K562 (cell line): ENCODE measurements at places on chromosomes 3 and 15. TPM values are rescaled to one million over a fixed set of nuclear protein-coding genes. Genes with fewer than 3 reads are reported as not detected.

Gene LTK
- total RNA-seq, result 3.7 and 4.4 TPM in 2 replicates

Gene ADAMTS9
- 0.13 and 0.18 TPM in 2 replicates for total RNA-seq

DNA sequence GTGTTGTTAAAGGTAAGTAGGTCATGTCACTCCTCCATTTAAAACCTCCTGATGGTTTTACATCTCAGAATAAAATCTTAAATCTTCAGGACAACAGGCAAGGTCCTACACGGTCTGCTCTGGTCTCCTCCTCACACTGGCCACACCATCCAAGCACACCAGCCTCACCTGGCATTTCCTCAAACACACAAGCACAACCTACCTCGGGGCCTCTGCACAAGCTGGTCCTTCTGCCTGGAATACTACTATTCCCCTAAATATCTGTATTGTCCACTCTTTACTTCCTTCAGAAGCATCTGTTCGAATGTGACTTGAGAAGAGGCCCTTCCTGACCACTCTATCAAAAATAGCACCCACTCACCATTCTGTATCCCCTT, 1.8 kb downstream of the GORASP1 start:
- no peak for DNase-seq

- DNase-seq, result no peak
These were observed 58.1 kb upstream of the SLC6A6 start for GRCh38 chr3:14344351-14344750.

Gene MELTF
- 10.5 and 11.7 TPM in 2 replicates for total RNA-seq

DNA sequence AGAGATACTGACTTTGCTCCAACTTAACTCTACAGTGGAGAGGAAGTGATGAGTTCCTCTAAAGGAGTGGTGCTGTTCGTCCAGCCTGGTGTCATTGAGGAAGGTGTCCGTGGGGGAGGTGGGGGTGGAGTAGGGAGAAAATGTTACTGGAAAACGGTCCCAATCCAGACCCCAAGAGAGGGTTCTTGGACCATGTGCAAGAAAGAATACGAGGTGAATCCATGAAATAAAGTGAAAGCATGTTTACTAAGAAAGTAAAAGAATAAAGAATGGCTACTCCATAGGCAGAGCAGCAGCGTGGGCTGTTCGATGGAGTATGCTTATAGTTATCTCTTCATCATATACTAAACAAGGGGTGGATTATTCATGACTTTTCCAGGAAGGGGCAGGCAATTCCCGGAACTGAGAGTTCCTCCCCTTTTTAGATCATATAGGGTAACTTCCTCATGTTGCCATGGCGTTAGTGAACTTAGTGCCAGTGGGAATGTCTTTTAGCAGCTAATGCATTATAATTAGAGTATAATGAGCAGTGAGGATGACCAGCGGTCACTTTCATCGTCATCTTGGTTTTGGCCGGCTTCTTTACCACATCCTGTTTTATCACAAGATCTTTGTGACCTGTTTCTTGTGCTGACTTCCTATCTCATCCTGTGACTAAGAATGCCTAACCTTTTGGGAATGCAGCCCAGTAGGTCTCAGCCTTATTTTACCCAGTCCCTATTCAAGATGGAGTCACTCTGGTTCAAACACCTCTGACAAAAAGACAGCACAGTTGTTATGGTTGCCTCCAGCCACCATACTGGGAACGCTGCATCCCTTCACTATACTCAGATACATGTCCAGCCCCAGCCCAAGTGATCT, 38.6 kb downstream of the CLEC3B start:
- peak; percentile 64 for DNase-seq

- DNase-seq, result no peak
These were observed 2.5 kb downstream of the CLDN11 start for GRCh38 chr3:170421111-170421641.

GRCh38 chr3:14331251-14331650, 71.2 kb upstream of the SLC6A6 start:
- no peak for DNase-seq

Gene PLCL2
- 0.18 and 0.20 TPM in 2 replicates for total RNA-seq

DNA sequence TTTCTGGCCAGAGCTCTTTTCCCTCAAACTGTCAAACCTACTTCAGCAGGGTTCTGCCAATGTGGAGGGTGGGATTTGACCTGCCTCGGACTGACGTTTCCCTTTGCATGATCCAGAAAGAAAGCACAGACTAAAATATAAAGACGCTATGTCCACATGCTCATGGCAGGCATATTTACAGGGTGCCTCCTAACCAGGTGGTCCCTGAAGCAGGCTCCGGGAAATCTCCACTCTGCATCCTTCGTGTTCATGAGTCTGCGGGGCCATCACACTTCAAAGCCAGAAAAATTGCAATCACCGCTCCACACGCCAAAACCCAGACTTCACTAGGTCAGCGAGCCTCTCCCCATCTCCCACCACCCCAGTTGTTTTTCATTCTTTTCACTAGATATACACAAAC, 143.3 kb upstream of the IGF1R start:
- no peak for DNase-seq

GRCh38 chr3:64196236-64196929, 28.9 kb downstream of the PRICKLE2 start:
- no peak for DNase-seq

GRCh38 chr15:74129586-74130154, 716 bp upstream of the ISLR2 start:
- no peak for DNase-seq

DNA sequence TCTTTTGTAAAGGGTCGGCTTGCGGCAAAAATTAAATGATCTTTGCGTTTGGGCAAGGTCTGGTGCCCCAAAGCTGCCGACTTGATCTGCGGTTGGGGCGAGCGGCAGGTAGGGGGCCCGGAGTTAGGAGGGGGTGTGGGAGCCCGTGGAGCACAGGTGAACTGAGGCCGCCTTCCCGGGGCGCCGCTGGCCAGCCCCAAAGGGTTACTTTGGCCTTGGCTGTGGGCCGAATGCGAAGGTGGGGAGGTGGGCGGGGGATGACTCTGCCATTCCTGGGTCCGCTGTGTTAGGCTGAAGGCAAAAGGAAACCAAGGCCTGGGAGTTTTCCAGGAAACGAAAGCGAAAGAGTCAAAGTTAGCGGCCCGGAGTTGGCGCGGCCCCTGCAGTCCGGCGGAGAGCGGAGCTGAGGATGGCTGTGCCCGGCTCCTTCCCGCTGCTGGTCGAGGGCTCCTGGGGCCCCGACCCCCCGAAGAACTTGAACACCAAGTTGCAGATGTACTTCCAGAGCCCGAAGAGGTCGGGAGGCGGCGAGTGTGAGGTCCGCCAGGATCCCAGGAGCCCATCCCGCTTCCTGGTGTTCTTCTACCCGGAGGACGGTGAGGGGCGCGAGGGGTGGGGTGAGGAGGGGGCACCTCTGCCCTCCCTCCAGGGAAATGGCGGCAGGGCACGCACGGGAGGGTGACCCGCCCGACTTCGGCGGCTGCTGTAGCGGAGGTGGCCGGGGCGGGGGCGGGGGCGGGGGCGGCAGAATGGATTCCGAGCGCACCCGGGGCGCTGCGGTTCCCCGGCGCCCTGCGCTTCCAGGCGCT, at the start of gene PARP14:
Gene PARP14 (plus strand): TSS at position 365 of the 809 bp plus-strand sequence. CDS start 45 bp downstream, at position 410.
- DNase-seq, result peak; percentile 54

Gene GOLGA6L10
- total RNA-seq, result 2.2 TPM in 2 replicates

Gene PRICKLE2
- total RNA-seq, result 0.04 and 0.07 TPM in 2 replicates

Gene CHRD
- 0.63 and 1.3 TPM in 2 replicates for total RNA-seq

GRCh38 chr3:13552857-13553652, 4.1 kb downstream of the FBLN2 start:
- no peak for DNase-seq

DNA sequence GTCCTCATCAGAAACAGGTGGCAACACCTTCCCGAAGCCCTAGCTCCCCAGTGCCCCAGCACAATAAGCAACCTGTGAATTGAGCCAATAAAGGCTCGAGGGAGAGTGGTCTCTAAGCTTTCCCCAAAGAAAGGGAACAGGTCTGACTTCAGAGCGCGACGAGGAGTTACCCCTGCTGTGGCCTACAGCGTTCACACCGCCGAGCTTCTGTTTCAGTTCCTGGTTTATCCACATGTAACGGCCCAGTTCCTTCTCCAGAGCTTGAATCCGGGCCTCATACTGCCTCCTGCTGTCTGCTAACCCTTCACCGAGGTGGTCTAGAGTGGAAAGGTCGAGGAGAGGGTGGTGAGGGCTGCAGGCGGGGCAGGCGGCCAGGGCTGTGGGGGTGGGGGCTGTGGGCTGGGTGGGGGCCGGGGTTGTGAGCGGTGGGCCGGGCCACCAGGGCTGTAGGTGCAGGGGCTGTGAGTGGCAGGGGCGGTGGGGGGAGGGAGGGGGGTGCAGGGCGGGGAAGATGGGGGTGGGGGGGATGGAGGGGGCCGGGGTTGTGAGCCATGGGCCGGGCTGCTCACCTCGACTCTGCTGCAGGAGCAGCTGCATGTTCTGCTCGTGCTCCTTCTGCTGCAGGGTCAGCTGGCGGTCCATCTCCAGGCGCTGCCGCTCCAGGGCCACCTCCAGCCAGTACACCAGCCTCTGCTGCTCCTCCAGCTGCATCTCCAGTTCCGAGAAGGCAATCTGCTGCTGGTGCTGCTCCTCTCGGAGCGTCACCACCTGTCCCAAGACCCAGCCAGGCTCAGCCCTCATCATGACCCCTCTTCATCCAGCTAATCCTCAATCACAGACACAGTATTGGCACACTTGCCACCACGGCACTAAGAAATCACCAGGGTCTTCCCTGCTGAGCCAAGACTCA, 26.2 kb downstream of the KIF7 start:
- DNase-seq, result peak; percentile 11

GRCh38 chr3:24589931-24590880, 95.6 kb upstream of the THRB start:
- DNase-seq, result no peak

GRCh38 chr3:62665627-62666437, 209.4 kb downstream of the CADPS start:
- peak; percentile 36 for DNase-seq

GRCh38 chr3:62607287-62608029, 234.1 kb upstream of the FEZF2 start:
- no peak for DNase-seq

Gene MINDY2
- total RNA-seq, result 9.9 and 12.1 TPM in 2 replicates

GRCh38 chr15:62063825-62064635, 2.7 kb upstream of the C2CD4A start:
- DNase-seq, result no peak

- peak; percentile 71 for DNase-seq
These were observed 3.1 kb upstream of the AP2M1 start for GRCh38 chr3:184171562-184171961.

DNA sequence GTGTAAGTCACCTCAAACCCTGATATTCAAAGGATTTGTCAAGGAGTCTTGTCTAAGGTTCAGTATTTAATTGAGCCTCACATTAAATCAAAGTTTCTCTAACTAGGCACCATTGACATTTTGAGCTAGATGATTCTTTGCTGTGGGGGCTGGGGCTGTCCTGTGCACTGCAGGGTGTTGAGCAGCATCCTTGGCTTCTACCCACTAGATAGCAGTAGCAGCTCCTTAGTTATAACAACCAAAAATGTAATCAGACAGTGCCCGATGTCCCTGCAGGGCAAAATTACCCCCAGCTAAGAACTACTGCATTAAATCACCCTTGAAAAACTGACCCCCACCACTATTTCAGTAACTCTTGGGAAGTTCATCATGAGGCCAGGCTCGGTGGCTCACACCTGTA, 17.3 kb upstream of the ATP13A3 start:
- no peak for DNase-seq

- no peak for DNase-seq
These were observed 127.6 kb upstream of the LMOD3 start for GRCh38 chr3:69250014-69250413.

Gene MAP6D1
- 1.5 and 2.4 TPM in 2 replicates for total RNA-seq

Gene GOLGA8S
- total RNA-seq, result not detected in 2 replicates

GRCh38 chr15:46778876-46779275, 938.4 kb upstream of the SEMA6D start:
- DNase-seq, result no peak

DNA sequence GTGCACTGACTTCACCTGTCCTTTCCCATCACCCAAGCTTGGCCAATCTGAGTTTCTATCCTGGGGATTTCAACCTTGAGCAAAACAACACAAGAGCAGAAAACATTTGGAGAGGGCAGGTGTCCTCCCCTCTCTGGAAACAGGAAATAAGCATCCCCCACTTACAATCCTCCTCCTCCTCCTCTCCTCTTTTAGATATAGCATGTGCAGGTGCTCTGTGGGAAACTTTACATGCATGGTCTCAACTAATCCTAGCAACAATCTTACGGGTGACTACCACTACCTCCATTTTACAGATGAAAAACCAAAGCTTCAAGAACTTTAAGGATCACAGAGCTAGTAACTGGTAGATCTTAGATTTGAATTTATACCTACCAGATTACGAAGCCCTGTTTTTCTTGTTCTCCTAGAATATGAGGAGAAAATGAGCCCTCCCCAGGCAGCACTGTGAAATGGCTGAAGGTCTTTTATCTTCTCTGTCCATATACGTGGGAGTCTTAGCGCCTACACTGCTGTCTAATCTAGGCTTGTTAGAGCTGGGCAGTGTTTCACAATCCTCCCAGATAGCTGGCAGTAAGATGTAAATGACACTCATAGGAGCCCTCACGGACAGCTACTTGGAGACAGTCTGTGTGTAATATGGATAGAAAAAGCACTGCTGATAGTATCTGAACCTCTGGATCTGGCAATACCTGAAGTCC, 301.2 kb upstream of the PROK2 start:
- peak; percentile 92 for DNase-seq

DNA sequence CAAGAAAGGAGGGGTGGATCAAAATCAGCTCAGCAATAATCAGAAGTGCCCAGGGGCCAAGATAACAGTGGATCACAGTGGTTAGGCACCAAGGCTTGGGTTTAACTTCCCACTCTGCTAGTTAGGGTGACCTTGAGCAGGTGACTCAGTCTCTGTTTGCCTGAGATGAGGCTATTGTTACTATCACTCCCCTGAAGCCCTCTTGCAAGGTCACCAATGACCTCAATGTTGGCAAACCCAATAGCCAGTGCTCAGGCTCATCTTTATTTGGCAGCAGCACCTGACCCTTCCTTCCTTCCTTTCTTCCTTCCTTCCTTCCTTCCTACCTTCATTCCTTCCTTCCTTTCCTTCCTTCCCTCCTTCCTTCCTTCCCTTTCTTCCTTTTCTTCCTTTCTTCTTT, 102.4 kb upstream of the HACD2 start:
- DNase-seq, result no peak

DNA sequence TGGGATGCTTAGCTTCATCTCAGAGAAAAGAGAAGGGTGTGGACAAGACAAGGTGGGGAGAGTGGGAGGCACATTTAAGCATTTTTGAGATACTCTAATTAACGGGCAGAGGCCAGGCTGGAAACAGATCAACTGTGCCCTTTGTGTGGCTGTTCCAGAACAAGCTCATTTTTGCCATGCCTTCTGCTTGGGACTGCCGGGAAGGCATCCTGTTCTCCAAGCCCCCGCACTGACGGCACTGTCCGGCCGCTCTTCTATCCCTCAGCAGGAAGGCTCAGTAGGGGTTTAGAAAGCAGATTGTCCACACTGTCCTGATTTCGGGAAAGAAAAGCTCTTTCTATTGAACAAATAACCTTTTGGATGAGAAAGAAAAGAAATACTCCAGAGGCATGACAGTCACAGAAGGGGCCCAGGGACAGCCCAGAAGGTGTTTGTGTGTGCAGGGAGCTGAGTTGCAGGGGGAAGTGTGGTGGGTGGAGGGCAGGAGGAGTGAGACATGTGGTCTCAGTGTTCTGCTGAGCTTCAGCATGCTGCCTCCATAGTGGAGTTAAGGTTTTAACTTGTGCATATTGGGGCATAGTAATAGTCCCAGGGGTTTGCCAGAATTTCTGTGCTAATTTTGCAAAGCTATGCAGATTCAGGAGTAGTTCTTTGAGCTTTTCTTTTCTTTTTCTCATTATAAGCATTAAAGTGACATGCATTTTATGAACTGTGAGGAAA, 27.3 kb downstream of the SV2B start:
- DNase-seq, result no peak

Gene PLSCR1
- total RNA-seq, result 63.8 and 66.2 TPM in 2 replicates

- DNase-seq, result no peak
These were observed 355.3 kb downstream of the ROBO1 start for GRCh38 chr3:79412537-79412936.

GRCh38 chr3:43288366-43288765, 2.0 kb downstream of the SNRK start:
- no peak for DNase-seq
